Anterior cingulate cortex (tissue), 58 donors: ENCODE measurements at places on chromosomes 5 and 9.

DNA sequence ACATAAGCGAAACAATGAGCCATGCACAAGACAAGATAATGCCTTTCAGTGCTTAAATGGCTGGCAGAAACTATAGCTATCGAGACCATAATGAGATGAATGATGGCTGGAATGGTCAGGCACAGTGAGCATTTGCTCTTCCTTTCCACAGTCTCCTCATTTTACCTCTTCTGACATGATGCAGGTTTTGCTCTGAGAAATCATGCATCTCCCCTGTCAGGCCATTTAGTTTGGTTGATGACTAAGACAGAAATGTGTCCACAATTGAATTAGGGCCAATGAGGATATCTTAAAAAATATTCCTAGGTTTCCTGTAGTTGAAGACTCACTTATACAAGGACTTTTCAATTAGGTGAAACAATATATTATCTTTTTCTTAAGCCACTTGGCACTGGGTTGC, 475.1 kb downstream of the TMEM232 start:
- no peak for DNase-seq

DNA sequence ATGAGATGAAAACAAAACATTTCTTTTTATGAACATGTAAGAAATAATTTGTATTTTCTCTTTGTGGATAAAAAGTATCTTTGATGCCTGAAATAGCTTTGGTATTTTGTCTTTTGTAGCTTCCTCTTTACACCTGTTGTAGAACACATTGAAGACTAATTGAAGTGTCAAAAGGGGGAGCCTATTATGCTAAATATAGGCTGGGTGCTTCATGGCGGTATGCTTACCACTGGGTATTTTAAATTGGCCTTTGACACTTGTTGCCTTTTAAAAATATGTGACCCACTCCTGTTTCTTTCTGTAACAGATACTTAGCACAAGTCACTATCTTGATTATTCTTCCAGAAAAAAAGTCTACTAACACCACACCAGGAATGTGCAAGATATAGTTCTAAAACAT, 226.4 kb downstream of the KIAA0825 start:
- DNase-seq = no peak

GRCh38 chr9:6877671-6878161, 119.9 kb downstream of the KDM4C start:
- no peak for DNase-seq

DNA sequence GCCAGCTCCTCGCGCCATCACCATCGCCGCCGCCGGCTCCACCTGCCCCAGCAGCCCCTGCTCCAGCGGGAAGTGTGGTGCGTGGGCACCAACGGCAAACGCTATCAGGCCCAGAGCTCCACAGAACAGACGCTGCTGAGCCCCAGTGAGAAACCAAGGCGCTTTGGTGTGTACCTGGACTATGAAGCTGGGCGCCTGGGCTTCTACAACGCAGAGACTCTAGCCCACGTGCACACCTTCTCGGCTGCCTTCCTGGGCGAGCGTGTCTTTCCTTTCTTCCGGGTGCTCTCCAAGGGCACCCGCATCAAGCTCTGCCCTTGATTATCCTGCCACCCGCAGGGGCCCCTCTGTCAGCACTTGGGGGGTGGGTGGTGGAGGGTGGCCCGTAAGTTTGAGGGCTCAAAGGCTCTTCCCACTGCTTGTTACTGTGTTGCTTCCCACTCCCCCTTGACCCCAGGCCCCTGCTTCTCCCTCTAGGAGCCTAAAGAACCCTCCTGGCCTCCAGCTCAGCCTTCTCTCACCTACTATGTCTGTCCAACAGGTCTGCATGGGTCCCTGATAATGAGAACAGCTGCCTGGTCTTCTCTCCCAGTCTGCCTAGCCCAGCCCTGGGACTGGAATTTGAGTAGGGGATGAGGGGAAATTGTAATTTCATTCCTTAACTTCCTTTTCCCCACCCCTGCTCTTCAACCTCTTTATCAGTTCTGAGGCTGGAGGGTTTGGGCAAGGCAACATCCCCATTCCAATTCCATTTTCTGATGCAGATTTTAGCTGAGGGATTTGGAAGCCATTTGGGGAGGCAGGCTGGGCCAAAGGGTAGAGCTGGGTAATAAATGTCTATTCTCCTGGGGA, 9.0 kb downstream of the RACK1 start:
- no peak for DNase-seq

GRCh38 chr9:87085521-87085920, 138.2 kb upstream of the GAS1 start:
- DNase-seq = no peak

- DNase-seq = peak; percentile 5
Observed at GRCh38 chr5:74919487-74919886, 53.3 kb upstream of the FAM169A start.

DNA sequence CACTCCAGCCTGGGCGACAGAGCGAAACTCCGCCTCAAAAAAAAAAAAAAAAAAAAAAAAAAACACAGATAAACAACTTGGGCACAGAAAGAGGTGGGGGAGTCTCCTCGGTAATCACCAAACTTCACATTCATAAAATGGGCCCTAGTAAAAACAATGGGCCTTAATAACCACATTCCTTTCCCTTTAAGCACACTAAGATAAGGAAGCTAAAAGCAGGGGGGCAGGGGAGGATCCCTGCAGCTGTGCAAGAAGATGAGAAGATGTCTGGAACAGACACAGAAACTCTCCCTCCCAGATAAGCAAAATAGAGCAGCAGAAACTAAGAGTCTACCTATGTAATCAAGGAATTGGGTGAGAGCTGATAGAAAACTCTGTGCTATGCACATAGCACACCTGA, 111.2 kb upstream of the FAM174A start:
- no peak for DNase-seq

GRCh38 chr5:21807953-21808352, 1045.2 kb downstream of the CDH12 start:
- DNase-seq = no peak

DNA sequence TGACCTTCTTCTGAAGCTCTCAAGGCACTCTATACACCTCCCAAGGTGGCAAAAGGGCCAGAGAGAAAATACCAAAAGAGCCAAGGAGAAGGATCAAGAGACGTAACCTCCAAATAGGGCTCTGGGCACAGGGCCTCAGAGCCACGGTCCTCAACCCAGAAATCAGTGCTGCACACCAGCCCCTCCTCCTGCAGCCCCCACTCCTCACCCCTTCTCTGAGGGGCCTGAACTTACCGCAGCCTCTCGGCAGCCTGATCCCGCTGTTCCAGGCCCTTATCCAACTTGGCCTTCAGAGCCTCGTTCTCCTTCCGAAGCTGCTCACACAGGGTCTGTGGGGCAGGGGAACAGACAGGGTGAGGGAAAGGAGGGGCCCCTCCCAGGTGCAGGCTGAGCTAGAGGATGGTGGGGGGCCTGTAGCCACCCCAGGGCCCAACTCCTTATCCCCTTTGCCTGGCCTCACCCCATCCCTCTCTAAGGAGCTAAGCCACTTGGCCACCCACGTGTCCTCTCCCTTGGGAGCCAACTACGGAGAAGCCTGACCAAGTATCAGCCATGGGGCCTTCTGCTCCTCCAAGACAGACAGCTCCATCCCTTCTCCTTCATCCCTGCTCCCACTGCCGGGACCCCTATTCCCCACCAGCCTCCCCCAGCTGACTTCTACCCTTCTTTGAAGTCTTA, 28.8 kb downstream of the TNIP1 start:
- DNase-seq = no peak

- no peak for DNase-seq
Observed at GRCh38 chr5:69046375-69046957, 47.3 kb upstream of the SLC30A5 start.

DNA sequence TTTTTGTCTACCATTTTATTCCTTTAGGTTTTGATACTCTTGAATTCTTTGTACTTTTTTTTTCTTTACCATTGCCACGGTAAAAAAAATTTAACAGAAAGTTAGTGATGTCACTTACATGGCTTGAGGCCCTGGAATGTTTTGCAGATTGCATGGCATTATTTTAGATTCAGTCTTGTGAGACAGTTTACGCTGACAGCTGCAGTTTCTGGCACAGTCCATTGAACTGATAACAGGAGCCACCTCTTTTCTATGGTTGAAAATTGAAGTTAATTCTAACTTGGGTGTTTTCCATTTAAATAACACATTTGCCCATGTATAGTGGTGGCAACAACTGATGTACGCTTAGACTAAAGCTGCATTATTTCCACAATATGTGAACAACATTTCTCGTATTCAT, 1028.5 kb downstream of the CDH18 start:
- DNase-seq = no peak

DNA sequence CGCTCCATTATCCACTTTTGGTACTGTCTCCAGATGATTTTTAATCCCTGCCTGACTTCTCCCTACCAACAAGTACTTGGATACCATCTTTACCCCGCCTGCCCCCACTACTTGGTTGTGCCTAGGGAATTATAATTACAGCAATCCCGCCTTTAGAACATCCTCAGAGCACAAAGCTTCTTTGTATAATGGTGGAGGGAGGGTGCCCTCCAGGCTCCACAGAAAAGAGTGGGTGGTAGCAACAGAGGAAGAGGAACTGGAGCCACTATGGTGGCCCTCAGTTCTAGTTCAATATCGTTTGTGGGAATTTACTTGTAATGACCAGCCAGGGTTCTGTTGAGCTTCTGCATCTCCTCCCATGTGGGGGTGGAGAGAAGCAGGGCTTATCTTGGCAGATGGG, 79.0 kb upstream of the RNF38 start:
- DNase-seq = no peak

GRCh38 chr9:3977614-3978112, 322.2 kb downstream of the GLIS3 start:
- no peak for DNase-seq

DNA sequence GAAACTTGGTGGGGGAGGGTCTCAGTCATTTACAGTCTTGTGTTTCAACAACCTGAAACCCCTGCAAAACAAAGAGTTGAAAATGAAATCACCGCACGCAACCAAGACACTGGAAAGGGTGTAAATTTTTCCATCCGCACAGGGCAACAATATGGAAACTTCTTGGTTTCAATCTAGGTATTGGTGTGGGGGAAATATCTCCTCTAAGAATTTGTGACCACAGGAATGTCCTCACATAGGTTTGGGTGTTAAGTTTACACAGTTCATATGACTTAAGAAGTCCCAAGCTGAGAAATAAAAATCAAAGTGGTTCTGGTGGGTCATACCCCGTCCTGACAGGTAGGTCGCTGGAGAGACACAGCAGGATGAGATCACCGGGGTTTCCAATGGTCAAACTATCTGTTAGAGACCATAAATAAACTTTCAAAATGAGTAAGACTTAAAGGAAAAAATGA, 51.9 kb upstream of the PIP5K1B start:
- no peak for DNase-seq

DNA sequence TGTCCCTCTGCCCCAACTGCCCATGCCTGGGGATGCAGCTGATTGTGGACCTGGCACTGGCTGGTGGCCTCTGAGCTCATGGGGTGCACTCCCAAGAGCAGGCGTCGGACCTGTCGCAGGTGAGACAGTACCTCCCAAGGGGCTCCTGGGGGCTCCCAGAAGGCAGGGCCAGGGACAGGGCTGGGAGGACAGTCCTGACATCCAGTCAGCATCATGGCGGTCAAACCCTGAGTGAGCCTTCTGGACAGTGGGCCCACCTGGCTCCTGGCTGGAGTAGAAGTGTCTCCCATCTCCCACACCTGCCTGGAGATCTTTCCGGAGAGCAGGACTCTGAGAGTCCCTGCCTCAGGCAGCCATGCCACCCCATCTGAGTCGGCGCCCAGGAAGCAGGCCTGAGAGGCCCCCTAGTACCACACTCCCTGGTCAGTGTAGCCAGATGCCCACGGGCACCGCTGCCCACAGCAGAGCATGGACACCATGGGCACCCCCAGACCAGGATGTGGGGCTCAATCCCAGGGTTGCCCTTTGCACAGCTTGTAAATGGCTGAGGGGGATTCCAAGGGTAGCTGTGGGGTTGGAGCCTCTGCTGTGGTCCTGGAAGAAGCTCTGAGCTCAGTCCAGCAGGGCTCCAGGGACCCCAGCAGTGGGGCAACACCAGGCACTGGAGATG, 6.6 kb downstream of the LCN9 start:
- no peak for DNase-seq

GRCh38 chr5:92574023-92574422, 1007.0 kb downstream of the NR2F1-AS1 start:
- DNase-seq = no peak

DNA sequence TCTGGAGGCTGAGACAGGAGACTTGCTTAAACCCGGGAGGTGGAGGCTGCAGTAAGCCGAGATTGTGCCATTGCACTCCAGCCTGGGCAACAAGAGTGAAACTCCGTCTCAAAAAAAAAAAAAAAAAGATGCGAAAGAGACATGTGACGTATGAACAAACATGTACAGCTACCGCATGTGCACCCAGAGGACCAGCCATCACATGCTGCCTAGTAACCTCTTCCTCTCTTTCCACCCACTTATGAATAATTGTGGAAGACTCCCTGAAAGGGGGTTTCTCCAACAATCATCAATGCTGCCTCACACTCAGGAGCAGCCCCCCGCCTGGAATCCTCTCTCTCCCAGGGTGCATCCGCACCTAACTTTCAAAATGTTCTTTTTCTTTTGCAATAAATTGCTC, 2.2 kb downstream of the SARDH start:
- no peak for DNase-seq

DNA sequence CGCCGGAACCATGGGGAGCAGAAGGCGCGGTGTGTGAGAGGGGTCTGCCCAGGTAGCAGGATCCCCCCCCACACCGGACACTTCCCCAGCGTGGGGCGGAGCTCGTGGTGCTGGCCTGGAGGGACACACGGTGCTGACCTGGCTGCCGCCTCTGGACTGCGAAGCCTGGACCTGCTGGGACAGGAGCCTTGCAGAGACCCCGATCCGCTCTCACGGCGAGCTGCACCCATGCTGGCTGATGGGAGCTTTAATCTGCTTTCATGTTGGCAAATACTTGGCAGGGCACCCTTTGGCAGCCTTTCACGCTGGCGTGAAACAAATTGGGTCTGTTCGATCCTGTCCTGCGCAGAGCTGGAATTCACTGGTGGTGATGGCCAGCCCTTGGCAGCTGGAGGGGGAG, 7.4 kb downstream of the NKD2 start:
- no peak for DNase-seq

GRCh38 chr9:2727966-2728613, 10.8 kb downstream of the KCNV2 start:
- DNase-seq = no peak

DNA sequence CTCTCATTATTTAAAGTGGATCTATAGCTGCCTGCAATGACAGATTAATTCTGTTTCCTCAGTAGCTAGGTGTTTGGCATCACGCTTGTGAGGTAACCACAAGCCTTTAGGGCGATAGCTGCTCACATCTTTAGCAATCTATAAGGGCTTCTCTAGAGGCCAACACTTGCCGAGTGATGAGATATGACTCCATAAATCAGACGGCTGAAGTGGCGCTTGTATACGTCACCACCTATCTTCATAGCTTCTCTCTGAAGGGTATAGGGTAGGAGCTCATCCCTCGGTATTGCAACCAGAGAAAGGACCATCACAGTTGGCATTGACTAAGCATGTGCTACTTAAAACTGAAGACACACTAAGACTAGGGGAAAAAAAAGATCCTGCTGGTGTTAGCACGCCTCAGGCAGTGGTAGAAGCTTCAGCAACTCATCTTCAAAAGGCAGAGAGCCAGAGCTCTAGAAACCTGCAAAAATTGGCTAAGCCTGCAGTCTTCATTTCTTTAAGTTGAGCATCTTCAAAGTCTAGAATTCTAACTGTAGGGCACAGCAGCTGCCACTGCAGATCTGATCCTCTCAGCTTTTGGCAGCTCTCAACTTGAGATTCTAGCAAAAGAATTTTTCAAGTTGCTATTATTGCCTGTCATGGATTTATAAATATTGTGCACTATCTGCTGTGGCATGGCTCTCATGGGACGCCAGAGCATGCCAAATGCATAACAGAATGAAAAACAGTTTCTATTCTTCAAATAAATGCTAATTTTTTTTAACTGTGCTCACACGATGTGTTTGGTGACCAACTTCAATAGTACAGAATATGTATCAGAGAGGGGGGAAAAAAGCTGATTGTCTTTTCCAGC, 37.5 kb downstream of the PSMB7 start:
- DNase-seq = no peak
